Thoracic aorta (tissue), 2 donors: ENCODE measurements at places on chromosomes 7 and 10.

- DNase-seq, result no peak
Observed at GRCh38 chr7:99092064-99092720, 51.7 kb downstream of the SMURF1 start.

DNA sequence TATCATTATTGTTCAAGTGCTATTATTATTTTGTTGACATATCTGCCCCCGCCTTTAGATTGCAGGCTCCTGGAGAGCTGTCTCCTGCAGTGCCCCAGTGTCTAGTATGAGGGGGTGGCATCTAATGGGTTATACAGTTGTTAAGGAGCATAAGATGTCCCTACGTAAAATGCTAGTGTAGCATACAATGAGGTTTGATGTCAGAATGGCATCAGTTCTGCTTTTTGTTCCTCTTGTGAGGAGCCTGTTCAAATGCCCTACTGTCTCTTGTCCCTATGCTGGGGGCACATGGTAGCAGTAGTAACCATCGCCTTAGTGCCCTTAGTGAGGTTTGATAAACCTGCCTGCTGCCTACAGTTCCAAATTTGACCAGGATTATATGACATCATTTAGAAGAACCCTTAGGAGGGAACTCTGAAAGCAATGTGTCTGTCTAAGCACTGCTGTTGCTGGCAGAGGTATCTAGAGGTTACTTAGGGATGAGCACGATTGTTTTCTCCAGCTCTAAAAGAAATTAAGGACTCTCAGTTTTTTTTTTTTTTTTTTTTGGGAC lies 9.7 kb downstream of the CREM start:
- DNase-seq, result no peak

- DNase-seq, result no peak
Observed at GRCh38 chr7:70738151-70738885, 393.6 kb upstream of the GALNT17 start.

GRCh38 chr10:8039321-8039881 lies 15.1 kb upstream of the GATA3 start:
- no peak for DNase-seq

GRCh38 chr7:25622695-25623094 lies 394.4 kb upstream of the NPVF start:
- no peak for DNase-seq

DNA sequence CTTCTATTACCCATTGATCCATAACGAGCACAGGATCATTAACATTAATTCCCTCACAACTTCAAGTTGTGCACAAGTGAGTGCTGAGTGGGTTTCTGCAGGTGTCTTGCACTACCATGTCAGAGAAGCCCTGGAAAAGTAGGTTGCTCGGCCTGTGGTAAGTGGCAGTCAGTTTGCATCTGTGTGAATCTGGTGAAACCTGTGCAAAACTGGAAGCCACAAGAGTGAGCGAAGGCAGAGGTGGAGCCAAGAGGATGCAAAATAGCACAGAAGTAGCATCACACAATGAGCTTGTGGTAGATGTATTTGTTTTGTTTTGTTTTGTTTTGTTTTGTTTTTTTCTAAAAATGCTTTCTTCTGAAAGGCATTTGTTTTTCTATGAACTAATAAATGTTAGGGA lies 181.5 kb downstream of the THSD7A start:
- no peak for DNase-seq

GRCh38 chr10:110345286-110345685 lies 40.6 kb upstream of the SMNDC1 start:
- no peak for DNase-seq

DNA sequence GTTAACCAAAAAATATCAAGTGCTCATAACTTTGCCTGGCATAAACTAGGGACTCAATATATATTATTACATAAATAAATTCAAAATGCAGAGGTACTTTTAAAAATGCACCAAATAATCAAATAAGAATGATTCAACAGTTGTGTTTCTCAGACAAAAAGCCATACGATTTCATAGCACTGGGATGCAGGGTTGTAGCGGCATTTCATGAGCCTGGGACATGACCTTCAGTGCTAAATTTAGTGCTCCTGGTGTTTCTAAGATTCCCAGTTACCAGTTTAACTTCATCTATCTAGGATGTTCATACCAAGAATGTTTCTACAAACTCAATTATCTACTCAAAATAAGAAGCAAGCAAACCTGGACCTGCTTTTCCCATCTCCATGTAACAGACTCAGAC lies 4.0 kb downstream of the JAZF1 start:
- no peak for DNase-seq

DNA sequence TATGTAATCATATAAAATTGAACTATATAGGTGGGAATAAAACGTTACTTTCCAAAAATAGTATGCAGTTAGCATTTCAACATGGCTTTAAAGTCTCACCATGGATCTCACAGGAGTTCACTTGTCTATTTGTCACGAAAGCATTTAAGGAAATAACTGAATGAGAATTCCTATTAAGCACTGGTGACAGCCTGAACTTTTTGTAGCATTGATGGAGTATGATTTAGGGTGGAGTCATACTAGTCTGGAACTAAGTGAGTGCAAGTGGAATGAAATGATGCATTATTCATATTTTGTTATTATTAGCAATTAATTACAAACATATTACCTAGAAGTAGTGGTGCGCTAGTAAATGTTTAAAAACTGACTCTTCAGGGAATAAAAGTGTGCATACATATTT lies 26.0 kb upstream of the HIBADH start:
- no peak for DNase-seq
